ENCODE measurements at places on chromosomes 12 and 14.

DNA sequence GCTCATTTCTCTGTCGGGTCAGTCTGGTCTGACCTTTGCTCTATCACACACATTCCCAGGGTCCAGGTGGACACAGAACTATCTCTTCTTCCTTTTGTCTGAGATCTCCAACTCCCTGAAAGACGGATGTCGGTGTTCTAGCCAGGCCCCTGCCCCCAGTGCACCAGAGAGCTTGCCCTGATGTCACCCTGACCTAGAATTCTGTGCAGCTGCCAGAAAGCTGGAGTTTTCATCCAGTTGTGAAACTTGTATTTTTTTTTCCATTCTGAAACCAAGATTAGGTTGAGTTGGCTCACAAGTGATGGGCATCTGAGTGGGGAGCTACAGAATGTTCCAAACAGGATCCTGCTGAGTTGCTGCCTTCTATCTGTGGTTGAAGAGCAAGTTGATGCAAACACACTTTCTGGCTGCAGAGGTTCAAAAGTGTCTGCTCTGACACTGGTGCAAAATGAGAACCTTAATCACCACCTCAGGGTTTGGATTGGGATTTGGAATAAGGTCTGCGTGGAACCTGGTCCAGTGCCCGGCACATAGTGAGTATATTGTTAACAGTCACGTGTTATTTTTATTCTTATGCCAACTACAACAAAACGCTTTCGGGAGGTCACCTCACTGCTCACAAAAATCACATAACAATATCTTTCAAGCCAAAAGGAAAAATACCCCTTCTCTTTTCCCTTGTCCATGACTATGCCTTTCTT, 211.5 kb downstream of the SLC15A4 start:
- DNase-seq, result no peak

- DNase-seq, result no peak
Measured at GRCh38 chr14:78737601-78738000, 567.4 kb downstream of the NRXN3 start.

DNA sequence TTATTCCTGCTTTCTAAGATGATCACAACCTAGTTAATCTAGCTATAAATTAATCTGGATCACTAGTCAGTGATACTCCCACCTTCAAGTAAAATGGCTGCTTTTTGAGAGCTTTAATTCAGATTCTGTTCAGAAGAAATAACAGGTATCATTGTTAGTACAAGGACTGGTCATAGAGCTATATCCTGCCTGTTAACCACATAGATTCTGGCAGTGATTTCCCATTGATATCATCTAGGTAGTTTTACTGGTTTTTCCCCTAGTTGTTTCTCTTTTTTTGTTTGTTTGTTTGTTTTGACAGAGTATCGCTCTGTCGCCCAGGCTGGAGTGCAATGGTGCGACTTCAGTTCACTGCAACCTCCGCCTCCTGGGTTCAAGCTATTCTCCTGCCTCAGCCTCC, 39.0 kb upstream of the HIF1A start:
- DNase-seq, result no peak

DNA sequence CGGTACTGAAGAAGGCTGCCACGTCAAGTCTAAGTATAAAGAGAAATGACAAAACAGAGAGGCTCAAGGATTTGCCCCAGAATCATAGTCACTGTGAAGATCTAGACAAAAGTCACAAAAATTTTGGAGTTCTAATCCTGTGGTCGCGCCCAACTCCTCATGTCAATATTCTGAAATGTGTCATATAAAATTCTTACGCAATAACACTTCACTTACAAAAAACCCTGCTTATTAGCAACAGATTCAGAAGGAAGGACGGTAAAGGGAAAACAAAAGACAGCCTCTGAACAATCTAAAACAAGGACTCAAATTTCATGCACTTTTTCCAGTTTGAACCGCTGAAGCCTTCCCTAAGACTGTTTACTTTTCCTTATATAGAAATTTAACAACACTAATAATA, 94.7 kb downstream of the TSPAN8 start:
- DNase-seq, result no peak

DNA sequence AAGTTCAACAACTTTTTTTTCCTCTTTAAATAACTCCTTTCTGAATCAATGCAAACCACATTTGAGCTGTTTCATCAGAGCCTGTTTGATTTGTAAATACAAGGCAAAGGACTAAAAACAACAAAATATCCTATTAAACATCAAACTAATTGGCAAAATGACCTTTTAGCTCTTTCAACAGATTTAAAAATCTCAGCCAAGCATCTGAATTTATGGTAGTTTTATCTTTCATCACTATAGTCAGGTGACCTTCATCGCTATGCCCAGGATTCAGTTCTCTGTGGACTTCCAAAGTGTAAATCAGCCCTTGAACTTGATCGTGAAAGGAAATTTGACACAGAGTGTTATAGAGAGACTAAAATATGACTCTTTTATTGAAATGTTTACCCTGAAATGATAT, 1554.5 kb upstream of the FLRT2 start:
- DNase-seq, result no peak

GRCh38 chr12:61713121-61713520, 547.1 kb upstream of the USP15 start:
- DNase-seq, result no peak

- DNase-seq, result no peak
Measured at GRCh38 chr14:76780875-76781647, 19.8 kb downstream of the VASH1 start.

Measured in naive thymus-derived CD4-positive, alpha-beta T cell (primary cell).